ENCODE measurements at places on chromosomes 11 and 22. TPM values are rescaled to one million over a fixed set of nuclear protein-coding genes. Genes with fewer than 3 reads are reported as not detected.

The EMID1 gene
- 2.9 TPM for total RNA-seq

The LARGE2 gene
- not detected for total RNA-seq

The SYCE3 gene
- total RNA-seq: not detected

The WEE1 gene
- 35.1 TPM for total RNA-seq

The TSGA10IP gene
- total RNA-seq: not detected

The OMP gene
- not detected for total RNA-seq

The UPK3A gene
- total RNA-seq: not detected

The IL10RA gene
- 0.09 TPM for total RNA-seq

The CADM1 gene
- total RNA-seq: 0.56 TPM

The BSX gene
- not detected for total RNA-seq

The CDC42EP2 gene
- 11.4 TPM for total RNA-seq

The P2RX3 gene
- total RNA-seq: not detected

The HBE1 gene
- not detected for total RNA-seq

The MOGAT2 gene
- total RNA-seq: not detected

The UBASH3B gene
- 8.9 TPM for total RNA-seq

The SLC22A9 gene
- total RNA-seq: not detected

The TPP1 gene
- 197 TPM for total RNA-seq

The CASP1 gene
- total RNA-seq: 32.8 TPM

The SLC37A2 gene
- 0.70 TPM for total RNA-seq

The ME3 gene
- total RNA-seq: 37.1 TPM

The NLRP6 gene
- not detected for total RNA-seq

The CCDC157 gene
- total RNA-seq: 1.5 TPM

The ANO5 gene
- total RNA-seq: under 0.01 TPM

The OR51B5 gene
- total RNA-seq: not detected

The SMIM35 gene
- not detected for total RNA-seq

The OLFML1 gene
- total RNA-seq: not detected

The NEU3 gene
- total RNA-seq: 7.0 TPM

The HSCB gene
- total RNA-seq: 12.5 TPM

The TEAD1 gene
- 27.1 TPM for total RNA-seq

The TRIM48 gene
- not detected for total RNA-seq

The MS4A4A gene
- not detected for total RNA-seq

The KRTAP5-1 gene
- not detected for total RNA-seq

The OR5AK2 gene
- not detected for total RNA-seq

The A4GALT gene
- total RNA-seq: 60.2 TPM

The SLC22A25 gene
- total RNA-seq: not detected

The CD248 gene
- 0.23 TPM for total RNA-seq

The CCDC88B gene
- 1.2 TPM for total RNA-seq

The PUS3 gene
- total RNA-seq: 13.4 TPM

The MCHR1 gene
- not detected for total RNA-seq

The VWCE gene
- 8.8 TPM for total RNA-seq

The RNF121 gene
- total RNA-seq: 36.4 TPM

The SPTBN2 gene
- total RNA-seq: 50.4 TPM

The EEF1G gene
- total RNA-seq: 1,345 TPM

The PLA2G6 gene
- 4.6 TPM for total RNA-seq

The MEI1 gene
- 2.0 TPM for total RNA-seq

The F2 gene
- not detected for total RNA-seq

The CRYAB gene
- 1.0 TPM for total RNA-seq

Data from dermis blood vessel endothelial cell (primary cell).